ENCODE measurements at places on chromosomes 13 and 19. TPM values are rescaled to one million over a fixed set of nuclear protein-coding genes. Genes with fewer than 3 reads are reported as not detected.

Gene ERICH6B
- total RNA-seq, result not detected

Gene SLC25A30
- 10.3 TPM for total RNA-seq

Gene FUT1
- 2.0 TPM for total RNA-seq

GRCh38 chr13:29496241-29496712 is 99.2 kb downstream of the SLC7A1 start:
- H3K27ac ChIP-seq, result no peak overlapping the region
- H3K4me1 ChIP-seq, result peaks cover 17% of the 10 kb centered on the region
- H3K4me3 ChIP-seq, result no peak overlapping the region

- no peak for DNase-seq
- H3K4me3 ChIP-seq, result peak overlapping the region; percentile 39
- H3K27me3 ChIP-seq, result no peaks in the 10 kb centered on the region
- no peaks in the 10 kb centered on the region for H3K36me3 ChIP-seq
- H3K27ac ChIP-seq, result no peak overlapping the region
Observed at GRCh38 chr19:34838248-34838647, 65.2 kb upstream of the ZNF599 start.

- no peaks in the 10 kb centered on the region for H3K27me3 ChIP-seq
- H3K4me1 ChIP-seq, result peaks cover 90% of the 10 kb centered on the region
- peaks cover 61% of the 10 kb centered on the region for H3K36me3 ChIP-seq
- peak overlapping the region; percentile 89 for H3K27ac ChIP-seq
- no peak for DNase-seq
- H3K4me3 ChIP-seq, result peak overlapping the region; percentile 92
Observed at GRCh38 chr19:11192957-11193939, 4.1 kb downstream of the KANK2 start.

DNA sequence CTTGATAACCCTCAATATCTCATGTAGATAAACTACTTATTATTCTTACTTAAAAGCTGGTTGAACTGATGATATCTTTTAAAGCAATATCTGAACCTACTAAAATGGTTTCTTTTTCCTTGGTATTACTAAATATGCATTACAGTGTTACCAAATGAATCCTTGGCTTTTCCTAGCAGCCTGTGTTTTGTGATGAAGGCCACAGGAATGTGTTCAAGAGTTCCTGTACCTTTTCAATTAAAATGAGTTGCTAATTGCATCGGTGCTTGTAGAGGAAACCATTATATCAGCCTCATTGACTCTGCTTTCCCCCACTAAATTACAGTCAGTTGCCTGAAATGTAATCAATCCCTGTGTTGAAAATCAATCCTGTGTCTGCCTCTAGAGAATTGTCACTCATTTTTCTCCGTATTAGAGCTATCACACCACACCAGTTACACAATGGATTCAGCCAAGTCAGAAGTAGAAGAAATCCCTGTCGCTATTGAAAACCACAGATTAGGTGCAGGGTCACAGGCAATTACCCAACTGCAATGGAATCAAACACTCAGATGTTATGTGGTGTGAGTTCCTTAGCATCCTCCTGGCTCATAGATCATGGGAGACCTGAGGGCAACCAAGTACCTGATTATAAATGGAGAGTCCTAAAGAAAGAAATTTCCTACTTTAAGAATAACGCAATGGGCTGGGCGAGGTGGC is 13.3 kb downstream of the FAM216B start:
- no peaks in the 10 kb centered on the region for H3K4me1 ChIP-seq
- no peaks in the 10 kb centered on the region for H3K27me3 ChIP-seq
- no peak overlapping the region for H3K27ac ChIP-seq
- no peaks in the 10 kb centered on the region for H3K36me3 ChIP-seq
- DNase-seq, result no peak

DNA sequence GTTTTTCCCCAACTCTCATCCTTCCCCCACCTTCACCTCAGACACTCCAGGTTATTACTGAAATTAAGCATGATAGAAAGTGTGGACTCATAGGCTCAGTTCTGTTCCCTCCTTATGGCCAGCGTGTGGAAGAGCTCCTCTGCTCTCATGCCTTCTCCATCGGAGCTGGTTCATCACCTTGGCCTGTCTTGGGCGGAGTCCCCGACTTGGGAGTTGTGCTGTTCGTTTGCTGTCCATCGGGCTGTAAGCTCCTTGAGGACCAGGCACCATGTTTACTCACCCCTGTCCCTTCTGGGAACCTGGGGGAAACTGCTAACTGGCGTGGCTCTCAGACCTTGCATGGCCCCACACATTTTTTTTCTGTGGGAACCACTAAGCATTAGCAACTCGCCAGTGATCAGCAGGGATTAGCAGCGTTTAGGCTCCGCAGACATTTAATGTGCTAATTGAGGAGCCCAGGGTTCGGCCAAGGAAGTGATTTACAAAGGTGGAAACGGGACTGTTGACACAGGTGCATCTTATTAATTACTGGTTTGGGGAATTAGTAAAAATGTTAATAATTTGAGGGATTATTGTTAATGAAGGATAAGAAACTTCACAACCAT is 123.8 kb downstream of the TM9SF2 start:
- DNase-seq, result no peak
- H3K4me1 ChIP-seq, result peaks cover 34% of the 10 kb centered on the region
- H3K27me3 ChIP-seq, result no peaks in the 10 kb centered on the region
- H3K4me3 ChIP-seq, result no peak overlapping the region

GRCh38 chr19:3094601-3095440 is 659 bp downstream of the GNA11 start:
- H3K27ac ChIP-seq, result peak overlapping the region; percentile 83
- H3K36me3 ChIP-seq, result no peaks in the 10 kb centered on the region
- no peaks in the 10 kb centered on the region for H3K27me3 ChIP-seq
- H3K4me1 ChIP-seq, result peaks cover 46% of the 10 kb centered on the region
- H3K4me3 ChIP-seq, result peak overlapping the region; percentile 81

DNA sequence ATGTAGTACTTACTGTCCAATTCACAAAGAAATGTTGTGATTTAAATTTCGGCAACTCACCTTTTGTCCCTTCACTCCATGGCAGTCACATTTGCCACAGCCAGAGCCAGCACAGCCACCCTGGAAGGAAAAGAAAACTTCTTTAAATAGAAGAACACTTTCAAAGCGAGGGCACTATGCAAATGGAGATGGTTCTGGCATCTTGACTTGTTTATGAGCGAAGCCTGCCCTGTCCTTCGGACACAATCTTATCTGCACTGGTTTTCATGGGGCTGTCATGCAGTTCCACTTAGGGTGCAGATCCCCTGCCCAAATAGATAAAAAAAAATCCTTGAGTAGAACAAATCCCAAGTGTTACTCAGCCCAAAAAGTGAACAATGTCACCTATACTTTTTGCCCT is 64.3 kb downstream of the COL4A1 start:
- DNase-seq, result peak; percentile 31
- peaks cover 18% of the 10 kb centered on the region for H3K36me3 ChIP-seq
- H3K4me3 ChIP-seq, result no peak overlapping the region

DNA sequence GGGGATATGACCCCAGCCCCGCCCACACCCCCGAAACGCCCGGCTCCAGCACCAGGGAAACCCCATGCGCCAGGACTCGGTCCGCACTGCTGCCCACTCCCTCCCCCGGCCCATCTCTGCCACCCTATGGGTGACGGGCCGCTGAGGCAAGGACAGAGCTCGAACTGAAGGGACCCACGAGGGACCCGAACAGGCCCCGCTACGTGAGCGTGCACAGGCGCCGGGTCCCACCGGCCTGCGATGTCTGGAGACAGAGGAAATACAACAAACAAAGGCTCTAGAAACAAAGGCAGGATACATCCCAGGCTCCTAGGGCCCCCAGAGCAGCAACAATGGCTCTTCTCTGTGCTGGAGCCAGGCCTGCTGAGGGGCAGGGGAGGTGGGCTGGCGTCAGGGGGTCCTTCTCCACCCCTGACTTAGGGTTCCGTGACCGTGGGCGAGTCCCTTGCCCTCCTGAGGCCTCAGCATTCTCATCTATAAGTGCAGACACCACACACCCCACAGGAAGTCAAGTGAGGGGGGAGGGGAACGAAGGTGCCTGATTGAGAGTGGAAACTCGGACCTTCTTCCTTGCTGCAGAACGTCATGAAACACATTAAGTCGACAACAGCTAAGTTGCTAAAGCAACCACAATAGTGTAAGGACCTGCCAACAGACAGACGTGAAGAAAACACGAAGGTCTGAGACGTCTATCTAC is 3.1 kb downstream of the ABHD17A start:
- peaks cover 25% of the 10 kb centered on the region for H3K36me3 ChIP-seq
- peaks cover 58% of the 10 kb centered on the region for H3K4me1 ChIP-seq
- H3K27ac ChIP-seq, result peak overlapping the region; percentile 87
- no peak for DNase-seq

DNA sequence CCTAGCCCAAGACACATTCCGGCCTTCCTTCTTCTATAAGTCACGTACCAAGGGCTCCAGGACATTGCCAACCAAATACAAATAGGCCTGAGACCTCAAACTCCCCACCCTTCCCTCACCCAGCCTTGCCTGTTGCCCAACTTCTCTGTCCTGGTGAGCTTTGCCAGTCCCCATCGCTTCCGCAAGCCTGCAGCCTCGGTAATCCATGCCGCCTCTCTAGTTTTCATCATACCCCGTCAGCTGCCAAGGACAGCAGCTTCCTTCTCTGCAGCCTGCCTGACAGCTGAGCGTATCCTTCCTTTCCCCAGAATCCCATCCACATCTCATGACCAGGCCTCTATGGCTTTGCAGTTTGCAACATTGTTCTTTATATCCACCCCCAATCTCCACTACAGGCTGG is 36.6 kb upstream of the POMP start:
- no peaks in the 10 kb centered on the region for H3K36me3 ChIP-seq
- no peak for DNase-seq
- no peaks in the 10 kb centered on the region for H3K27me3 ChIP-seq

DNA sequence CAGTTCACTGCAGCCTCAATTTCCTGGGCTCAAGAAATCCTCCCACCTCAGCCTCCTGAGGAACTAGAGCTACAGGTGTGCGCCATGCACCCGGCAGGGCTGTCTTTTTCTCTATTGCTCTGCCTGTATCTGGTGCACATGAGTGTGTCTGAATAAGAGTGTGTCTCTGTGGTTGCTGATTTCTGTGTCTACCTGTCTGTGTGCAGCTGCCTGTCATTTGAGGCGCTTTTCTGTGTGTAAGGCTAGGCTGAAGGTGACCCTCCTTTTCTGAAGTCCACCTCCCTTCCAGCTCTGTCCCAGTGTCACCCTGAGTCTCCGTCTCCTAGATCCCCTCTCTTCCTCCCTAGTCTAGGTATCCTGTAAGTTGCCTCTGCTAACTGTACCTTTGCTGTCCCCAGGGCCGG is 1.5 kb upstream of the PRR12 start:
- H3K27me3 ChIP-seq, result no peaks in the 10 kb centered on the region
- peak overlapping the region; percentile 84 for H3K27ac ChIP-seq
- H3K36me3 ChIP-seq, result peaks cover 5% of the 10 kb centered on the region
- H3K4me1 ChIP-seq, result peaks cover 35% of the 10 kb centered on the region
- H3K4me3 ChIP-seq, result no peak overlapping the region

DNA sequence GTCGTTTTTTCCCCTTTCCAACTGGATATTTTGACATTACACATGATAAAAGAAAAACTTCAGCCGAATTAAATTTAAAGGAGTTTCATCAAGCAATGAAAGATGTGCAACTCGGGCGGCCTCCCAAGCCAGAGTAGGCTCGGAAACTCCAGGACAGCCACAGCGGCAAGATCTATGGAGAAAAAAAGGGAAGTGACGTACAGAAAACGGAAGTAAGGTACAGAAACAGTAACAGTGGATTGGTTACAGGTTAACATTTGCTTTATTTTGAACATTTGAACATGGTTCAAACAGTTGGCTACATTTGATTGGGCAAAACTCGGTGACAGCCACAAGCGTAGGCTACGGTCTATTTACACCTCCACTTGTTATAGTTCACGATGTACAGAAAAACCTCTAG is 30.5 kb upstream of the FAM124A start:
- H3K4me1 ChIP-seq, result no peaks in the 10 kb centered on the region
- H3K36me3 ChIP-seq, result no peaks in the 10 kb centered on the region
- H3K4me3 ChIP-seq, result no peak overlapping the region
- H3K27me3 ChIP-seq, result no peaks in the 10 kb centered on the region
- no peak for DNase-seq

DNA sequence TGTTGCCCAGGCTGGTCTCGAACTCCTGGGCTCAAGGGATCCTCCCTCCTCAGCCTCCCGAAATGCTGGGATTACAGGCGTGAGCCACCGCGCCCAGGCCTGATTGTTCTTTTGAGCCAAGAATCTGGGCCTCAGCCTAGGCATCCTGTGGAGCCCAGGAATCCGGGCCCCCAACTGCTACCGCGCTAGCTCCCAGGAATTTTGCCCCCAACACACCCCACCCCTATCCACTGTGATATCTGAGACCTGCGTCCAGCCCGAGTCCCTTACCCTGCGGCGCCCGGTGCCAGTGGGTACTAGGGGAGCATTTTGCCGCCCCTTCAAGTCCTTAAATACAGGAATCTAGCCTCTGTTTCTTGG is 838 bp upstream of the MYADM start:
- peaks cover 49% of the 10 kb centered on the region for H3K4me1 ChIP-seq
- DNase-seq, result no peak

DNA sequence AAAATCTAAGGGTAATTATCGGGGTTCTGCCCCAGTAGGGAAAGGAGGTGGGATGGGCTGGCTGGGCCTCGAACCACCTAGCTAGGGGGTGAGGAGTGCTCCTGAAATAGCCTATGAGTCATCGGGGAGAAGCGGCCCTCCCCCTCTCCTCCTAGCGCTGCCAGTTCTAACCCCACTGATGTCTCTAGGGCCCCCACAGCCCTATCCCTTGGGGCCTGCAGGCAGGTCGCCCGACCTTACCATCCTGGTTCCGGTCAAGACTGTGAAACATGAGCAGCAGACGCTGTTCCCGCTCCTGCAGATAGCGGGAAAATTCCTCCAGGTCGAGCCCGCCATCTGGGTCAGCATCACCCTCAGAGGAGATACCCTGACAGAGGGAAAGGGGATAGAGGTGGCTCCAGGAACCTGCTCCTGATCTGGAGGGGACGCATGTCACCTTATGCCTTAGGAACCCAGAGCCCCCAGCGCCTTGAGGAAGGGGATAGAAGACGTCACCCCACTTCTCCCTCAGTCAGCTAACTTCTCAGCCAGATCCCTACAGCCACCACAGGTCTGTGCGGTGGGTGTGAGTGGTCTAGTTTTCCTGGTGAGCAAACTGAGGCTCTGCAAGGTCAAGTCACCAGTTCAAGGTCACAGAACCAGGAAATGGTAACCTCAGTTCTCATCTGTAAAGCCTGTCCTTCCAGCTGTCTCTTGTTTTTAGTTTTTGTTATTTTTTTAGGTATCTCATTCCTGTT is 1.5 kb downstream of the SLC25A23 start:
- peaks cover 37% of the 10 kb centered on the region for H3K36me3 ChIP-seq
- H3K27me3 ChIP-seq, result no peaks in the 10 kb centered on the region
- peaks cover 24% of the 10 kb centered on the region for H3K4me1 ChIP-seq
- no peak for DNase-seq

DNA sequence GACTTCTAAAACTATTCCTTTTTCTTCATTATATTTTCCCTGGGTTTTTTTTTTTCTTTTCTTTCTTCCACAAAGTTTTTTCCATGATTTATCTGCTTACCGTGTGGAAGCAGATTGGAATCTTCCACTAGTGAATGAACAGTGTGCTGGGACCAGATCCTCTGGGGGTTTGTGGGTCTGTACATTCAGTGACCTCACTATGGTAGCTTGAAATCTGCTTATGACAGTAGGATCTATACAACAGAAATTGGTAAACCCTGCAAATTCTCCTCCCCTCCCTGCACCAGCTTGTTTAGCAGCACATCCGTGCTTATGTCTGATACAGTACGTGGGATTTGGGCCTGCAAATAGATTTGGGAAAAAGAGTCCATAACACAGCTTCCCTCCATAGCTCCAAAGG is 26.0 kb upstream of the MAB21L1 start:
- no peak overlapping the region for H3K4me3 ChIP-seq
- no peak for DNase-seq
- H3K27me3 ChIP-seq, result no peaks in the 10 kb centered on the region
- no peaks in the 10 kb centered on the region for H3K36me3 ChIP-seq
- no peak overlapping the region for H3K27ac ChIP-seq
- peaks cover 8% of the 10 kb centered on the region for H3K4me1 ChIP-seq

Measured in esophagus muscularis mucosa (tissue), 4 donors.